Fibroblast of villous mesenchyme (primary cell): ENCODE measurements at places on chromosomes 7 and 10. TPM values are rescaled to one million over a fixed set of nuclear protein-coding genes. Genes with fewer than 3 reads are reported as not detected.
A peak's percentile ranks its signal among the peaks of the same experiment; 100 is the strongest.

DENND11 gene
- total RNA-seq = 4.8 and 5.6 TPM in 2 replicates

DNA sequence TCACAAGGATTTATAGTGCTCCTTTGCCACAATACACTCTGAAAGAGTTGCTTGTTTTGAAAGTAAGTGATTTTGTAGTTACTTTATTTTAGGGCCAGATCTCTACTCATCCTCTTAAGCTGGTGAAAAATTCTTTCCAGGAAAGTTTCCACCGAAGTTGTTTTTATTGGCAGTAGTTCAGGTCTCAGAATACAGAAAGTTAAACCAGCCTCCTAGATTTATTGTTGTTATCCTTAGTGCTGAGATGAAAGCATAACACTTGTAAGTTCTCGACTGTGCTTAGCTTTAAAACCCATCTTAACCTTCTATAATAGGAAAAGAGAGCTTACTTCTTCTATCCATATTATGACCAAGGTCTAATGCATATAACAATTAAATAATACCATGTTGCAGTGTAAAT is 5.5 kb downstream of the AP3M1 start:
- peak; percentile 92 for DNase-seq

SFMBT2 gene
- 1.7 and 2.6 TPM in 2 replicates for total RNA-seq

LOXL4 gene
- 67.8 and 68.3 TPM in 2 replicates for total RNA-seq

DNA sequence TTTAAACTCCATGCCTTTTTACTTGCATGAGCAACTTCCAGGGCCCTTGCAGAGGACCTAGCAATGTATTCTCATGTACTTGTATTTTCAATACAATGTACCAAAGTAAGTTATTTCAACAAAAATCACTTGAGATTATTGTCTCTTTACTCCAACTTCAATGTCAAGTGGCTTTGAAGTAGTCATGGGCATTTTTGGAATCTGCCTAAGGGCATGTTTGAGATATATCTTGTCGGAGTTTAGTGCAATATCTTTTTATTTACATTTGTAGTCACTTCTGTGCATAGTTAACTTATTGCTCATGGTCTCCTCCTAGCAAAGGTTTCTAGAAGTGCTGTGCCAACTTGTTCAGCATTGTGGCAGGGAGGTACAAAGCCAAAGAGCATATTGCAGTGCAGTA is 508.7 kb upstream of the SEMA3D start:
- no peak for DNase-seq

GRCh38 chr7:99623702-99624447 is 7.1 kb downstream of the ZSCAN25 start:
- DNase-seq = no peak

- peak; percentile 55 for DNase-seq
Observed at GRCh38 chr10:48655411-48656240, 29.0 kb upstream of the WDFY4 start.

- no peak for DNase-seq
Observed at GRCh38 chr10:71028066-71028465, 139.7 kb upstream of the PCBD1 start.

ZNF804B gene
- under 0.01 TPM in 1 of 2 replicates, not detected in the other for total RNA-seq

GNAT3 gene
- total RNA-seq = not detected in 2 replicates
